ENCODE measurements at places on chromosomes 2 and 18. TPM values are rescaled to one million over a fixed set of nuclear protein-coding genes. Genes with fewer than 3 reads are reported as not detected.

Gene KDSR
- total RNA-seq = 54.3 TPM

Gene PLA2R1
- total RNA-seq = 3.0 TPM

Gene ZNF396
- 1.0 TPM for total RNA-seq

Gene ASB18
- total RNA-seq = 44.4 TPM

Gene GALNT5
- 0.35 TPM for total RNA-seq

Gene TTN
- 4,176 TPM for total RNA-seq

Gene SLC4A3
- total RNA-seq = 396 TPM

Gene RAB31
- 32.2 TPM for total RNA-seq

Gene CENPA
- total RNA-seq = not detected

Gene CHST9
- not detected for total RNA-seq

Gene ASIC4
- total RNA-seq = 0.32 TPM

Gene DPY30
- total RNA-seq = 37.2 TPM

Gene SKOR2
- total RNA-seq = not detected

Gene PID1
- 4.3 TPM for total RNA-seq

Gene HOXD8
- total RNA-seq = 1.1 TPM

Gene GALNT1
- 46.6 TPM for total RNA-seq

Measured in cardiac septum (tissue), 1 donor.